Panc1 (cell line): ENCODE measurements at places on chromosomes 3 and 15. TPM values are rescaled to one million over a fixed set of nuclear protein-coding genes. Genes with fewer than 3 reads are reported as not detected.

The TRIM42 gene
- not detected for total RNA-seq

DNA sequence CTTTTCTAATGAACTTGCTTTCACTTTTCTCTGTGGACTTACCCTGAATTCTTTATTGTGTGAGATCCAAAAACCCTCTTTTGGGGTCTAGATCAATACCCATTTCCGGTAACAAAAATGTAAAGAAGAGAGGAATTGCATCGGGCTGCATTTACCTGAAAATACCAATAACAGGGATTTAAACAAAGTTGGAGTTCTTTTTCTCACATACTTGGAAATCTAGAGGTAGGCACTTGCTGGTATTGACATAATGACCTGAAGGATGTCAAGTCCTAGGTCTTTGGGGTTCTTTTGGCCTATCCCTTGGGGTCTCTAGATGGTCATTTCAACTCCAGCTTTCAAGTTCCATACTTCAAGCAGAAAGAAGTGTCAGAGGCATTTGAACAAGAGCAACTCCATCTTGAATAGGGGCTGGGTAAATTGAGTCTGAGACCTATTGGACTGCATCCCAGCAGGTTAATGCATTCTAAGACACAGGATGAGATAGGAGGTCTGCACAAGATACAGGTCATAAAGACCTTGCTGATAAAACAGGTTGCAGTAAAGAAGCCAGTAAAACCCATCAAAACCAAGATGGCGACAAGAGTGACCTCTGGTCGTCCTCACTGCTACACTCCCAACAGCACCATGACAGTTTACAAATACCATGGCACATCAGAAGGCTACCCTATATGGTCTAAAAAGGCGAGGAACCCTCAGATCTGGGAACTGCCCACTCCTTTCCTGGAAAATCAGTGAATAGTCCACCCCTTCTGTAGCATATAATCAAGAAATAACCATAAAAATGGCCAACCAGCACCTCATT lies 50.8 kb upstream of the ZNF280D start:
- DNase-seq, result no peak

GRCh38 chr3:61847784-61848462 lies 286.6 kb downstream of the PTPRG start:
- DNase-seq, result no peak

DNA sequence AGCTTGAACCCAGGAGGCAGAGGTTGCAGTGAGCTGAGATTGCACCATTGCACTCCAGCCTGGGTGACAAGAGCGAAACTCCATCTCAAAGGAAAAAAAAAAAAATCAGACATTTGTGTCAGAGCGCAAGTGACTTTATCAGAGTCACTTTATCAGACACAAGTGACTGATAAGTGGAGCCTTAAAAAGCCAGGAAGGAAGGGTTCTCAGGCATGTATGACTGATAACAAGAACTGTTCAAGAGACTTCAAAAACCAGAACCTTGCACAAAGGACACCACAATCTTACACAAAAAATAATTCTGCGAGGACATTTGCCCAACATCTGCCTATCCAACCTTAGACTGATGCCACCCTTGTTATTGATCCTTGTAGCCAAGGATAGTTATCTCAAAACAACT lies 13.3 kb upstream of the CFAP44 start:
- DNase-seq, result no peak
